ENCODE measurements at places on chromosomes 7 and 10.

- DNase-seq = no peak
Measured at GRCh38 chr10:81889181-81889769, 14.3 kb downstream of the NRG3 start.

- no peak for DNase-seq
Measured at GRCh38 chr7:135834266-135834665, 85.7 kb upstream of the FAM180A start.

DNA sequence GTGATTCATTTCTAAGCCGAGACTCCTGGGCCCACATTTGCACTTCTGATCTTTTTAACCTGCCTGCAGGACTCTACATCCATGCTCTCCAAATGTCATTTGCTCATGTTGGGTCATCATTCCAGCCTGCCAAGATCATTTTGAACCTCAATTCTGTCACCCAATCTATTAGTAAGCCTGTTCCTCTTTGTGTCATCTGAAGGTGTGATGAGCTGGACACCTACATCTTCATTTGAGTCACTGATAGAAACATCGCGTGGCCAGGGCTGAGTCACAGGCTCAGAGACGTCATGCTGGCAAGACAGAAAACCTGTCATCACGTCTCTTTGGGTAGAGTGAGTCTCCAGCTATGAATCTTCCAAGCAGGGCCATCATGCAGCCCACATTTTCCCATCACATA lies 65.3 kb upstream of the SLF2 start:
- DNase-seq = no peak

GRCh38 chr7:949021-949934 lies 5.2 kb downstream of the ADAP1 start:
- no peak for DNase-seq

GRCh38 chr10:80649183-80649582 lies 111.5 kb downstream of the SH2D4B start:
- DNase-seq = no peak

- no peak for DNase-seq
Measured at GRCh38 chr7:103993551-103993950, 4.1 kb upstream of the RELN start.

DNA sequence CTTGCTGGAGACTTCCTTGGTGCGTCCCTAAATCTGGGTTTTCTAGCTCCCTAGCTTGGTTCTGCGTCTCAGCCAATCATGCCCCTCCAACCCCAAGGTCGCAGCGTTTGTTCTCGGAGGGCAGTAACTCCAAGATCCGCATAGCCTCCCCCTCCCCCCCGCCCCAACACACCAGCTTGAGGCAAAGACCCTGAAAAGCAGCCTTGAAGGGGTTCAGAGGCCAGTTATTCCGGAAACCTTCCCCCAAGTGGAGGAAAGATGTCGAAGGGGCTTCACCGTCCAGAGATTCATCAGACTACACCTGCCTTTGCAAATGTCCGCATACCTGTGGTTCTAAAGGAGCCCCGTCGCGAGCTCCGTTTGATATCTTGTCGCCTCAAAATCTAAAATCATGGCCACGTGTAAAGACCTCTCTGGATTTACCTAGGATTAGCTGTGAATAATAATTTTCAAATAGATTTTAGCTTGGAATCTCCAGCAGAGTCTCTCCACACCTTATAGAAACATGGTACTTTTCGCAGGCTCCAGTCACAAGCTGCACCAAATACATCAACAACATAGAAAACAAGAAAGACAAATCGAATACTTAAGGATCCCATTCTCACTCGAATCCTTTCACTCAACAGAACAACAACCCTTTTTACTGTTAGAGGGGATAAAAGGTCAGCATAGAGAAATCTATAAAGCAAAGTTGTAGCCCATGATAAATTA lies 7.9 kb downstream of the DLX6 start:
- DNase-seq = no peak

GRCh38 chr10:87054373-87055295 lies 34.5 kb downstream of the FAM25A start:
- no peak for DNase-seq

Measured in activated CD8-positive, alpha-beta memory T cell treated with anti-CD3 and anti-CD28 coated beads for 1 hour (primary cell).